Stimulated activated CD4-positive, alpha-beta T cell treated with anti-CD3 and anti-CD28 coated beads, Interleukin-15, amount 100 ng/mL, for 1 hour (primary cell): ENCODE measurements at places on chromosomes 12 and 14.

DNA sequence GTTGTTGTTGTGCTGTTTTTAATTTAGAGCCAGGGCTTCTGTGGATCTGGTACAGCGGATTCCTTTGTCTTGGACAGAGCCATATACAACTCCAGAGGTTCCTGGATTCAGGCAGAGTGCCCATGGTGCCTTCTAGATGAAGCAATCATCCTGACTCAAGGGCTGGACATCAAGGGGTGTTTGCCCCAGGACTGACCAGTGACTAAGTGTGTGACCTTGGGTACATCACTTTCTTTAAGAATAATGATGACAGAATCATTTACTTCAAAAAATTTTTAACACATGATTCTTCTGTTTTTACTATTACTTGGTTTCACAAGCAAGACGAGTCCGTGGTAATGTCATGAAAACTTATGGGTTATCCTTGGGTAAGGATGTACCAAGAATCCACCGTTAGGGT, 397.3 kb downstream of the ZFP36L1 start:
- DNase-seq: no peak

DNA sequence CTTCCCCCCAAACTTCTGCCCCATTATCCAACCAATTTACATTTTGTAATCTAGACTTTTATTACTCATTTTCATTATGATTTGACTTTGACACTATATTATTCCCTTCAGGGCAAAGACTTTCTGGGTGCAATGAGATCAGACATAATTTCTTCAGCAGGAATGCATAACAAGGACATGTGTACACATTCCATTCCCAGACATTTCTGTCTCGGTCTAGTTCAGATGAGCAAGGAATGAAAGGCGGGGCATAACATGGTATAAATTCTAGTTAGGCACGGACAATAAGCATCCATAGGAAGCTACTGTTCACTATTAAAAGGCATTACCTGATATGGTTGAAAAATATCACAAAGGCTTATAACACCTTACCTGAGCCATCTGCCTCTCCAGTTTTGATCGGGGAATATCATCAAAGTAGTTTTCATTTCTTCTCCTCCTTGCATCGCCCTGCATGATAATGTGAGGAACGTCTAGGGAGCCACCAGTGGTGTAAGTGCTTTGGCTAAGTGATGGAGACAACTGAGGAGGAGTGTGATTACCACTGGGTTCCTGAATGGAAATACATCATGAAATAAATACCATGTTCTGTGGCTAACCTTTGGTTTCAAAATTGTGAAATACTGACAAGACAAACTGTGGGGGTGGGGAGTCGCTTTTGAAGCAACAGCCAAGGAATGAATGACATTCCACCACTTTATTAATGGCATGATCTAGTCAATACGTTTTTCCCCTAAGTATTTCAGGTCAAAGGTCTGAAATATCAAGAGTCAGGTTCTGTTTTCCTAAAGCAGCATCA, 183.9 kb downstream of the APAF1 start:
- DNase-seq: no peak

DNA sequence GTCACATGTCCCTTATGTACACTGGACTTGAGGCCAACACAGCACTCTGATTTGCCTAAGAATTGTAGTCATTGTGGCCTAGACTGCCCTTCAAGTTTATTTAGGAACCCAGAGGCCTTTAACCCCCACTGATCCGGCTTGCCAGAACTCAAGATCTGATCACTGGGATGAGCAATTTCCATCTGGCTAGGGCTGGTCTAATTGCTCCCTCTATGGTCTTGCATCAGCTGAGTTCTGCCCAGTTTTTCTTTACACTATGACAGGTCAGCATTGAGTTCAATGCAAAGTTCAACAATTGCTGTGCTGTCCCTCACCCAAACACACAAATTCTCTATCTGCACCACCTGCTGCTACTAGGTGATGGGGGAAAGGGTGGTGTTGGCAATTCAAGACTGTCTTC, 146.9 kb upstream of the MDGA2 start:
- no peak for DNase-seq

DNA sequence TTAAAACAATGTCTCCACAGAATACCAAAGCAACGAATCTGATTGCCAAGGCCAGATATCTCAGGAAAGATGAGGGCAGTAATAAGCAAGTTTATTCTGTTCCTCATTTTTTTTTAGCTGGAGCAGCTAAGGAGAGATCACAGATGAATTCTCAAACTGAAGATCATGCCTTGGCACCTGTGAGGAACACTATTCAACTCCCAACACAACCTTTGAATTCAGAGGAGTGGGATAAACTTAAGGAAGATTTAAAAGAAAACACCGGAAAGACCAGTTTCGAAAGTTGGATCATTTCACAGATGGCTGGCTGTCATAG, 994 bp downstream of the PRORP start:
- DNase-seq: no peak

DNA sequence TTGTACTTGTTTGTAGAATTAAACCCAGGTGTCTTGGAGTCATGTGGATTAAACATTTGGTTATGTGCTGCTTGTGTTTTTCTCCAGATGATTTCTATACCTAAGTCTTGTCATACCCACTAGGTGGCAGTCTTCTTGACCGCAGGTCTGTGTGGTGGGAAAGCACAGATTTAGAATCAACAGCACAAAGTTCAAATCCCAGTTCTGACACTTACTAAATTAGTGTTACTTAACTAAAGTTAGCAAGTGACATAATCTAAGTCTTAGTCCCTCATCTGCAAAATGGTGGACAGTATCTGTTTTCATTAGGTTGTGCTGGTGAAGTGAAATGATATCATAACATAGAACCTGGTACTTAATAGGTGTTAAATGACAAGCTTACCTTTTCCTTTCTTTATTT, 151.0 kb upstream of the ARHGAP5 start:
- no peak for DNase-seq

DNA sequence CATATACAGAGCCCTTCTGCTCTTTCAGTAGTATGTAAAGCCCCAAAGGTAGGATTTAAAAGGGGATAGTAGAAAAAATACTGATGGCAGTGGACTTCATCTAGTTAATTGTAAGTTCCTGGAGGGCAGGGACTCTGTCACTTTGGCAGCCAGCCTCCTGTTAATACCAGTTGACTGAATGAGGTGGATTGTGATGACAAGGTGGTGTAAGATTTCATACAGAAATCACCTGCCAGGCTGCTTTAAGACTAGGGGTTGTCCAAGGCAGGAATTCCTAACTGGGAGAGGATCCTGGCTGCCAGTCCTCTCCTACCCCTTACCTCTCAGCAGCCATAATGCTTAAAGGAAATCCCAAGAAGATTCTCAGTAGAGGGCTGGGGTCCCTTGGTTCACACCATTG, 7.3 kb downstream of the DYRK2 start:
- DNase-seq: no peak

- no peak for DNase-seq
These were observed 235.8 kb downstream of the NEDD1 start for GRCh38 chr12:97142737-97143410.

DNA sequence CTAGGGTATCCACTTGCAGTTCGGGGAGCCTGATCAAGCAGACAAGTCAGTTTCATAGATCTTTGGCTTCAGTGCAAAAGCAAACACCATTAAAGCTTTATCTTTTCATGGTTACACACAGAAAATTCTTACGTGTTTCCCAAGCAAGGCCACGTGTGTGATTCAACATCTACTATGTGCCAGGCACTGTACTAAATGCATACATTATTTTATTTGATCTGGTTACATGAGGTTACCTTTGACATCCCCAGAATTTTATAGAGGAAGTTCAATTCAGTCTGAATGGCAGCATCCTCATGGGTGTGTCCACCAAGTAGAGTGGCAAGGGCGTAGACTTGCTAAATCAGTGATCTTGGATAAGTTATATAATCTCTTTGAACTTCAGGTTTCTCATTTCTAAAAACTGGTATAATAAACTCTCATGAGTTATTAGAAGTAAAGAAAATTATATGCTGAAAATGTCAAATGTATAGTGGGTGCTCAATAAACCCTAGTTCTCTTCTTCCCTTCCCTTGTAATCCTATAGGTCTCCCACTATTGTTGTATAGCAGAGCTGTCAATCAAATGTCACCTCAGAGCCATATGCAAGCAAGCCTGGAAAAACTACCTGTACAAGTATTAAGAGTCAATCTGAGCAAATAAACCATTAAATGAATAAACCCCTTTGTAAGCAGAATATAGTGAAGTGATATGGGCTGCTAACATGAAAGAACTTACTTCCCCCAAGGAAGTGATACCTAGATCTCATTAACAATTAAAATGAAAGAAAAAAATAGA, 50.3 kb upstream of the TMX1 start:
- no peak for DNase-seq
